ENCODE measurements at places on chromosomes 2 and 18.

GRCh38 chr2:674321-674985, 2.8 kb downstream of the TMEM18 start:
- DNase-seq, result no peak

- DNase-seq, result no peak
Measured at GRCh38 chr2:98505971-98506664, 61.5 kb downstream of the INPP4A start.

- peak; percentile 10 for DNase-seq
Measured at GRCh38 chr2:156437272-156437930, 1.2 kb downstream of the GPD2 start.

- no peak for DNase-seq
Measured at GRCh38 chr2:72000110-72000509, 147.6 kb downstream of the CYP26B1 start.

GRCh38 chr2:162480067-162480466, 136.1 kb downstream of the GCA start:
- no peak for DNase-seq
